ENCODE measurements at places on chromosomes 1 and 21.

DNA sequence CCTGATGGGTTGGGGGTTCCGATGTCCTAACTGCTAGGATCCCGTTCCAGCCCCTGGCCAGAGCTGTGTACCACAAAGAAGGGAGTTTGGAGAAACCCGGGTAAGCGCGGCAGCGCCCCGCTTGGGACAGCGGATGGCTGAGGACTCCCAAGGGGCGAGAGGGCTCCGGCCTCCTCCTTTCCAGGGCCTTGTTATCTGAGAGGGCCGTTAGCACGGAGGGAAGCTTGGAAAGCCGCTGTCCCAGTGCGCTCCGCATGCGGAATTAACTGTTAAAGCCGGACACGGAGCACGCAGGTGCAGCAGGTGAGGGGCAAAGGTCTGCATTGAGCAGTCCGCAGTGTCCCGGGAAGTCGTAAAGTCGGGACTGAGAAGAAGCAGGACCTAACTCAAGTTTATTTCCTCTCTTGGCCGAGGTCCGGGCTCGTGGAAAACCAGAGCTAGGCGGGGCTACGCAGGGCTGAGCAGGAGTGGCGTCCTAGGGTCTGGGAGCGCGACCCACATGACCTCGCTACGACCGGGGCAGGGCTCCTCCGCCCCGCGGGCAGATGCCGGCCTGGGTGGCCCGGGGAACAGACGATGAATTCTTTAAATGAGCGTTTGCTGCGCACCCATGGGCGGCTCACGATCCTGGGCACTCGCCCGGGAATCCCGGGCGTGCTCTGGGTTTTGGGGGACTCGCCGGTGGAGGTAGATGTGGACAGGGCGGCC lies 4.5 kb downstream of the LHX4 start:
- DNase-seq = no peak

GRCh38 chr21:42285569-42286245 lies 29.5 kb downstream of the TFF3 start:
- no peak for DNase-seq

DNA sequence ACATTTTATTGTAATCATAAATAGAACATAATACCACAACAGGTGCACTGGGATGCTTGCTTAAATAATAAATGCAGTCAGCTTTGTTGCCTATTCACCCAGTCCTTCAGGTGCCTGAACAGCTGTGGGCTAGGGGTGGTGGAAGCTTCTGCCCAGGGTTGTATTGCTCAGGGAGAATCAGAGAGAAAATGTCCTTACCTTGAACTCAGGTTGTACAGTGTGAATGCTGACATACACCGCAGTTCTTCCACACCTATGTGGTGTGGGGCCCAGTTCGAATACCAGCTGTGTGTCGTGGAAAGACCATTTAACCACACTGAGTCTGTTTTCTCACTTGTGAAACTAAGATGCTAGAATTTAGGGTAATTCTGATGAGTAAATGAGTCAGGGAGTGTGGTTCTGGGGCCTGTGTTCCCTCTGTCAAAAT lies 115.7 kb upstream of the ATP1A1 start:
- no peak for DNase-seq

DNA sequence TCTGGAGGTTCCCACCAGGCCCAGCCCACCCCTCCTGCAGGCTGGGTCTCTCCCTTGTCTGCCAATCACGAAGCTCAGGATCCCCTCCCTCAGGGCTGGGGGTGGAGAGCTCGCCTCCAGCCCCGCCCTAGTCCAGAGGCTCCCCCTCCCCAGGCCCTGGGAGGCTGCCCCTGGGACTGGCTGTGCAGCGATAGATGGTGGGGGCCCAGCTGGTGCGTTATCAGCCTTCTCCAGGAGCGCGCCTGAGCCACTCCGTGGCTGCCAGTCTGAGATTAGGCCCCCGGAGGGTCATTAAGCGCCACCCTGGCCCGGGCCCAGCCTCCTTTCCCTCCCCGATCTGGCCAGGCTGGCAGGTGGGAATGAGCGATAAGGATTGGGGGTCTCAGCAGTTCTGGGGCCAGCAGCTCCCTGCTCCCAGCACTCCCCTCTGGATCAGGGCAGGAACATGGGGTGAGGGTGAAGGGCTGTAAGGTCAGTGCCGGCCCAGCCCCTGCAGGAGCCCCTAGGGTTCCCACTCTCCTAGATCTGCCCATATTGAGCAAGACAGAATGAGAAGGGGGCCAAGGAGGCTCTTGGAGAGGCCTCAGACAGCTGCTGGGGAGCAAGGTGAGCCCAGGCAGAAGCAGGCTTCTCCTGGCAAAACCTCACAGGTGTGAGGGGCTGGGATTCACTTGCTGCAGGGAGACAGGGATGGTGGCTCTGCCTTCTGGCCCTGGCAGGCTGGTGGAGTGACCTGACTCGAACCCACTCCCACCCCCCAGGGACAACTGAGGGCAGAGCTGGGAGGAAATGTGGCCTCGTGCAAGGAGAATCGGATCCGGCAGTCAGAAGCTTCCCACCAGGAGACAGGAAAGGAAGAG lies 8.5 kb downstream of the PDZK1IP1 start:
- DNase-seq = no peak

DNA sequence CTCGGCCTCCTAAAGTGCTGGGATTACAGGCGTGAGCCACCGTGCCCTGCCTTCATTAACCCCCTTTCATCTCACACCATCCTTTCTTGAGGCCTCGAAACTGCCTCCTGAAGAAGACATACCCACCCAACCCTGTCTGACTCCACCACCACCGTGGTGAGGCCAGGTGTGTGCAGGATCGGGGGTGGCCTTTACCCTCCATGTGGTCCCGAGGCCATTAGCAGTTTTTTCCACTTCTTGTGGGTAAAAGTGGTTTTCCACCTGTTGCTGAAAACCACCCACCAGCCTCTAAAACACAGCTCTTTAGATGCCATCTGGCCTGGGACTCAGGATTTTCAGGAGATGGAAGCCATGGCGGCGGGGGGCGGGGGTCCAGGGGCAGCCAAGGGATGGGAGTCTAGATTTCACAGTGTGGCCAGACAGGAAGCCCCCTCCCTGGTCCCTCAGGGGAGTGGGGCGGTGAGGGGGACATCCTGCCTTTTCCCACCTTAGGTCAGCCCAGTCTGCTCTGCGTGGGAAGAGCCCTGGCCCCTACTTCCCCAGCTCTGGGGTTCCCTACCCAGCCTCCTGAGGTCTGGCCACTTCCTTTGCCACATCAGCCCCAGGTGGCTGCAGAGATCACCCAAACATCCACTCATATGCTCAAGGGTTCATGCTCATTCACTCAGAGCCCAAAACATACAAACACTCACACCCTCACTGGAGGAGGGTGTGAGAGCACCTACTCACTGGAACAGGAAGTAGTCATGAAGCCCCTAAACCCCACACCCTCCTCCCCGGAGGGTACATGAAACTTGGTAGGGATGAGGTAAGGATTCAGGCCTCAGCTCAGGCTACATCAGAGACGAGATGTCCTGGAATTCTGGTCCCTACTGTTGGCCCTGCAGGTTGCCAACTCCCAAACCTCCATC lies 2.3 kb downstream of the FGR start:
- no peak for DNase-seq

GRCh38 chr21:18228060-18228739 lies 16.4 kb upstream of the CHODL start:
- DNase-seq = no peak

- no peak for DNase-seq
Observed at GRCh38 chr1:228272831-228273571, 65.2 kb downstream of the OBSCN start.

DNA sequence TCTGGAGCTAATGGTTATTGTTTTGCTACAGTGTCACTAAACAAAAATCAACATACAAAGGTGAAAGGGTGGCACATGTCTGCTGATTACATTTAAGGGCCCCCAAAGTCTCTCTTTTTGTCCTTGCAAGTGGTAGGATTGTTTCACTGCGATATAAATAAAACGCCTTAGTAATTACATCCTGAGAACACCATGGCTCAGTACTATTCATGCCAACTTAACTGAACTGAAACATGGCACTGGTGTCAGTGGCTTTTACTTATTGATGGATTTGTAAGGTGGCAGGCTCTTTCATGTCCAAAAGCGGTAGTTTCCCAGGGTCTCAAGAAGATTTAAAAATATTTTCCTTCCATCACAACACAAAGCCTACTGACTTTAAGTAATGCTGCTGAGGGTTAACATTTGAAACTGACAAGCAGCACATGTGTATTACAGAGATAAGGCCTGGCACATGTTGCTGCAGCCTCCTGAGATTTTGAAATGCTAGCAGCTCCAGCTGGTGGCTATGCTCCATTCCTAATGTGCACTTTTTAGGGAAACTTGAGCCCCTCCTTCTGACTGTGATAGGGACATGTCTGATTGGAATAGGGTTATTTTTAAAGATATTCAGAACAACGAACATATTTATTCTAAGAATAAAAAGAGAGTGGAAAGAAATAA lies 86.8 kb downstream of the ATP1B1 start:
- peak; percentile 64 for DNase-seq

DNA sequence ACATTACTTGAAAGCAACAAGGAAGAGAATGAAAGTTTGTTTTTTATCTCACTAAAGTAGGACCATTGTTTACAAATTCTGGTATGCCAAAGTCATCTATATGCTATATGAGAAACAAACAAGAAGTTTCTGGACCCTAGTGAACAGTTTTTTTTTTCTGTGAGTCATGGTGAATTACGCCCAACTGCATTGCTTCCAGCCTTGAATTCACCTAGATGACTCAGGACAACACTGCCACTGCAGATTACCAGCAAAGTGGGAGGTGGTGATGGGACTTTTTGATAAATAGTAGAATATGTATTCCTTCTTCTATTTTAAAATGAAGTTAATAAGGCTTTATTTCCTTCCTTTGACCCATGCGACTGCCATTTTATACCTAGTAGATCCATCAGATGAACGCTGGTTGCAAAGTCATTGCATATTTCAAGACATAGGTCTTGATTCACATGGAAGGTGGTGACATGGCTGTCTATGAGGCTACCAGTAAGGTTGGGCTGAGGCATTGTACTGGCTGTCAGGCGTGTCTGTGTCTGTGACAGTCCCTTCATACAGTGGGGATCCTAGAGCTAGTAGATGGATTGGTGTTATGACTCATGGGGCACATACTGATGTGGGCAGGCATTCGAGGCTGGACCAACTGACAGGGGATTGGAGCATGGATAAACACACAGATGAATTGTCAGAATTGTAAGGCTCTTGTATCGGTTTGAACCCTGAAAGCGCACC lies 49.1 kb upstream of the APOBEC4 start:
- DNase-seq = no peak

- peak; percentile 74 for DNase-seq
Observed at GRCh38 chr1:91846007-91846638, 39.8 kb downstream of the TGFBR3 start.

DNA sequence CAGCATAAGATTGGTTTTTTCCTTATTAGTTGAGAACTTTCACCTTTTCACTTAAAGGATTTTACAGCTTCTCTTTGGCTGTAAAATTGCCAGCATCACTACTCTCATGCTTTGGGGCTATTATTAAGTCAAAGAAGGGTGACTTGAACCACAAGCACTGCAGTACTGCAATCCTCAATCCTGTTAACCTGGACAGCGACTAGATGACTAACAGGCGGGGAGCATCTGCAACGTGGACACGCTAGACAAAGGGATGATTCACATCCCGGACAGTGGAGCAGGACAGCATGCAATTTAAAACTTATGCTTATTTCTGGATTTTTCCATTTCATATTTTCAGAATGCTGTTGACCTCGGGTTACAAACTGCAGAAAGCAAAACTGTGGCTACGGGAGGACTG lies 8.1 kb downstream of the ARV1 start:
- DNase-seq = no peak

- no peak for DNase-seq
Observed at GRCh38 chr1:217139513-217139912, 416.3 kb upstream of the ESRRG start.

DNA sequence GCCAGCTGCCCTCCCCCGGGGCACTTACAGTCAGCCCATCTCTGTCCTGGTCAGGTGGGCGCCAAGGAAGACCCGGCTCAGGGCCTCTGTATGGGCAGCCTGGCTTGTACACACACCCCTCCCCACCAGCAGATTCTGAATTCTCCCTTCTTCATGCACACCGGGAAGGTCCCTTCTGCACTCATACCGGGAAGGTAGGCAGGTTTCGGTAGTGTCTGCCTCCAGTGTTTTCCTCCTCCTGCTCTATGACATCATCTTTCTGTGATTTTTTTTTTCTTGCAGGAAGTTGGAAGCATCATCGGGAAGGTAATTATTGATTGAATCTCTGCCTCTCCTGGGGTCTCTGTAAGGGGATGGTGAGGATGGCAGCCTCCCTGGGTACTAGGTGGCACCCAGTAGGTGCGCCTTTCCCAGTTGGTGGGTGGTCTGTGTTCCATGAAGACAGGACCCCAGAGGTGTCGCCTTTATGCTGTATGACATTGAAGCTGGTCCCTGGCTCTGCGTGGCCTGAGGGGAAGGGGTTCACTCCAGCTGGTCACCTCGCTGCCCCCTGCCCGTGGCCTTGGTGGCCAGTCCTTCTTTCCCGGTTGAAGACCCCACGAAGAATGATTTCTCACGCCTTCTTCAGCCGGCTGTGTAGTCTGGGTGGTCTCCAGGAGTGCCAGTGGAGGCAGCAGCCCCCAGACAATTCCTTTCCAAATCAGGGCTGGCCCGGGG lies 82.1 kb upstream of the COL6A1 start:
- DNase-seq = no peak

DNA sequence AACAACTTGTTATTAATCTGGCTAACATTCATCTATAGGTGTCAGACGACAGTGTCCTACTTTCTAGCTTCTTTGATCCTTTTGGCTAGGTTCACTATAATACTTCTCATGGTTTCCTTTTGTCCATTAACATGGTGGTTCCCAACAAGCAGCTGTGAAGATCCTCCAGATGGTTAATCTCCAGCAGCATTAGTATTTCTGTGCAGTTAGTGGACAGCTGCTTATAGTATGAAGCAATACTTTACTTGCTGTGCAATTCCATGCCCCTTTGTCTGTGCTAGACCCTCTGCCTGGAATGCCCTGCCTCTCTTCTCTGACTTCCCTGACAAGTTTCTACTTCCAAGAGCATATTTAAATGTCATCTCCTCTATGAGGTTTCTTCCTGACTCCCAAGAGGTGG lies 41.7 kb upstream of the ARHGAP29 start:
- DNase-seq = no peak

DNA sequence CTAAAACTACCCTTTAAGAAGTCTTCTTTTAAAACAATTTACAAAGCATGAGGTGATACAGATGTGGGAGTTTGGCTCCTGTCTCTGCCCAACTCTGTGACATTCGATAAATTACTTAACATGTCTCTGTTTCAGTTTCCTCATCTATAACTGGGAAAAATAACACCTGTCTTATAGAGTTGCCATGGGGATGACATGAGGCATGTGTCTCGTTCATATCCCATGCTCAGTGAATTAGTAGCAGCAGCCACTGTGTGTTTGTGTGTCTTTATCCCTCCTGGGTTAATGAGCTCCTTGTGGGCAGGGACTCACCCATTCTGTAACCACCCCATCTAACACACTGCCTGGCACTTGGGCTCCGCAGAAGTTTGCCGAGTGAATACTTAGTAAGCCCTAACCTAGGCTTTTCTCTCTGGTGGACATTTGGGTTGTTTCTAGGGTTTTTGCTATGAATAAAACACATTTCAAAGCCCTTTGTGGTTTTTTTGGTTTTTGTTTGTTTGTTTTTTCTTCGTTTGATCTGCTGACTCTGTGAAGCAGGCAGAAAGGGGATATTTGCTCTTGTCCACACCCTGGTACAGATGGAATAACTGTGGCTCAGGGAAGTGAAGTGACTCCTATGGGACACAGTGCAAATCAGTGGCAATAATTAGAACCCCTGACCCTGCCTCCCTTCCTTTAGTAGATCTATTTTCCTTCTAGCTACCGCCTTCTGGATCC lies 797 bp upstream of the KCNJ9 start:
- DNase-seq = no peak

Data from uterus (tissue), 4 donors.